ENCODE measurements at places on chromosomes 3 and 15.

DNA sequence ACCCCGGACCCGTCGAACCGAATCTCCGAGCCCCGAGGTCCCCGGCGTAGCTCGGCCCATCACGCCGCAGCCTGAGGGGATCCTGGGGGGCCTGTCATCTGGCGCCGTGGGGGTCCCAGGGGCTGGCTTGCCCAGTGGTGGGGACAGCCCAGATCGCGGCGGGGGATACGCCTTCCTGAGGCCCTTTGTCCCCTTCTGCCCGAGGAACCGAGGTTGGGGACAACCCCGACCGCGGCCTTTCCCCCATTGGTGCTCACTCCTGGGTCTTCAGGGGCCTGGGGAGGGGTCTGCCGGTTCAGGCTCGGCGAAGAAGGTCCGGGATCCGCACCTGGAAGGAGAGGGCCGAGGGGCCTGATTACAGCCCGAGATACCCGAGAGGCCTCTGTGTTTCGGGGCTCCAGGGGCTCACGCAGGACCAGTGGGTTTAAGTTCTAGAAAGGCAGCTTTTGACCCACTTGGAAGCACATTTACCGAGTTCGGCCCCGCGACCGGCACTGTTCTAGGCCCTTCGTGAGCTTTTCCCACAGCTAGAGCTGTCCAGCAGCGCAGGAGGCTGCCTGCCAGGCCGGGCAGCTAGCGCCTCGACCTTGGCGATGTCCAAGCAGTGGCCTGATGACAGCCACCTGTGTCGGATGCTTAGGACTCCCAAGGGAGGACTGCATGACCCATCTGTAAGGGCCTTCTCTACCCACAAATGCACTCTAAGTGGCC, 504 bp downstream of the ABHD2 start:
- no peak for DNase-seq

GRCh38 chr3:46236294-46237054, 5.8 kb upstream of the CCR3 start:
- no peak for DNase-seq

DNA sequence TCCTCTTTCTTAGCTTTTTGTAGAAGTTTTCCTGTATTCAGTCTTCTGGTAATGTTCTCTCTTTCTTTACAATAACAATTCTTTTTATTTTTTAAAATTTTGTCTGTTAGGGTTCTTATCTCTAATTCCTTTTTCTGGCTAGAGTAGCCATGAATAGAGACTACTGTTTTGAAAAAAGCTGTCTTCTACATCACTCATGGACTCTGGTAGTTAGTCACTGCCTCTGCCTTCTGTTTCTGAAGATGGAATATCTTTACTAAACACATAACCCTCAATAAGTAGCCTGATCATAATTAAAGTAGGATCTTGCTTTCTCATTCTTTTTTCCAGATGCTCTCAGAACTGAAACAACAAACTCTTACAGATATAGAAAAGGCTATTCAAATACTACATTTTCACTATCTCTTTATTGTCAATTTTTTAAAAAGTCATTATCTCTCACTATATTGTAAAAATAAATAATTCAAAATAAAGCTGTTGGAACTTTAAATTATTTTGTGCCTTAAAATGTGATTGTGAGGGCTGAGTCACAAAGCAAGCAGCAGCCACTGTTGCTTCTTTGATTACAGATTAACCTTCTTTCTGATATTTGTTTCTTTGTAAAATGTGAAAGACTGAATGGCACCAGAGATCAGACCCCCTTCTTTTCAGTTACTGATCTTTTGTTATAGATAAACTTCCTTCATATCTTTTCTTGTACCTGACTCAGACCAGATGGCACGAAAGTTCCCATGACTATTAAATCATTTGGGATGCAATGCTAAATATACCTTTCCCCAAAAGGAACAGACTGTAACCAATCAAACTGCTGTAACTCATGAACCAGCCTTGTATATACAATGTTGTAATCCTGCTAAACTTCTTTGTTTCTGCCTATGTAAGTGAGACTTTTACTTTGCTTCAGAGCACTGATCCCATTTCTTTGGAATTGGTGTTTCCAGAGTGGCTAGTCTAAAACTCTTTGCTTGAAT, 1159.5 kb downstream of the IGSF11 start:
- DNase-seq, result no peak

GRCh38 chr3:186181901-186182300, 73.0 kb upstream of the ETV5 start:
- no peak for DNase-seq

DNA sequence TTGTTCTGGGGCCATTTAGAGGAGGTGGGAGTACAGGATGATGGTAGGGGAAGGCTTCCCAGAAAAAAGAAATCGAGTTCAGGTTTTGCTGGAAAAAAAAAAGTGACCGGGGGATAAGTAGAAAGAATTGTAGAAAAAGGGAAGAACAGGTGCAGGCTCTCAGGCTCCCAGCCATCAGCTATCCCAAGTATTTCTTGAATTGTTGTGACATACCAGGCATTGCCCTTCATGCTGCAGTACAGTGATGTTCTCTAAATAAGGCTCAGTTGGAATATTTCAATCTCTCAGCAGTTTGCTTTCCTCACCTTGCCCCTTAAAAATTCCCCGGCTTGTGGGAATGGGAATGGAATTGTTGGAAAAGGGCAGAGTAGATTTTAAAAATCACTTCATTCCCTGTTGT, 82.5 kb upstream of the RGMA start:
- DNase-seq, result no peak

GRCh38 chr3:58164906-58165821, 45.6 kb downstream of the DNASE1L3 start:
- no peak for DNase-seq

- DNase-seq, result no peak
These were observed 532.5 kb upstream of the KCNMB2 start for GRCh38 chr3:178003756-178004155.

DNA sequence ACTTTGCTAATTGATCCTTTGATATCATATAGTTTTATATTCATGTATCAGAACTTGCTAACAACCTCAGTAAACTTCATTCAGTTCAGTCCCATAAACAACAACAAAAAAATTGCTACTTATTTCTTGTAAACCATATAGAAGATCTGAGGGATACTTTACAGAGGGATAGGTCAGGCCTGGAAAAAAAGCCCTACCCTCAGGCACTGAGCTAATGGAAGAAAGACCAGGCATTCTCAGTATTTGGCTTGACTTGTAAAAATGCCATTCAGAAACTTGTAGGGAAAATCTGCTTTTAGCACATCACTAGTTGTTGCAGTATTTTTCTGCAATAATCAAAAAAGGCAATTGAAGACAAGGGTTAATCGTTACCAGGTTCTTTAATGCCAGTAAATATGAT, 33.1 kb downstream of the ARMC8 start:
- no peak for DNase-seq

DNA sequence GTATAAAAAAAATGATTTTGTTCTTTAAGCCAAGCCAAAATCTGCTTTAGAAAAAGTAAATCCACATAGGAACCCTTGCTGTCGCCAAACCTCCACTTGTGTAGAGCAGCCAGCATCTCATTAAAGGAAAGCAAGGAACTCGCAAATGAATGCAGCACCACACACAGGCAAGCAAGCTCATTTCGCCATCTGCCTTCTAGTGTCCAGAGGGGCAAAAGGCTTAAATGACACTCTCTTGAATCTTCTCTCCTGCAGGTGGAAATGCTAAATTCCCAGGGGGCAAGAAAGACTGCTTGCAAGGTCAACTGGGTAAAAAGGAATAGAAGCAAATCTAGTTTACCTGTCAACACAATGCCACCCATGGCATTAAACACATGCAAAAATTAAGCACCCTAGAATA, 2.4 kb downstream of the MB21D2 start:
- DNase-seq, result no peak

GRCh38 chr15:93895976-93896770, 335.2 kb upstream of the MCTP2 start:
- no peak for DNase-seq

GRCh38 chr3:177162742-177163141, 34.5 kb downstream of the TBL1XR1 start:
- DNase-seq, result no peak

DNA sequence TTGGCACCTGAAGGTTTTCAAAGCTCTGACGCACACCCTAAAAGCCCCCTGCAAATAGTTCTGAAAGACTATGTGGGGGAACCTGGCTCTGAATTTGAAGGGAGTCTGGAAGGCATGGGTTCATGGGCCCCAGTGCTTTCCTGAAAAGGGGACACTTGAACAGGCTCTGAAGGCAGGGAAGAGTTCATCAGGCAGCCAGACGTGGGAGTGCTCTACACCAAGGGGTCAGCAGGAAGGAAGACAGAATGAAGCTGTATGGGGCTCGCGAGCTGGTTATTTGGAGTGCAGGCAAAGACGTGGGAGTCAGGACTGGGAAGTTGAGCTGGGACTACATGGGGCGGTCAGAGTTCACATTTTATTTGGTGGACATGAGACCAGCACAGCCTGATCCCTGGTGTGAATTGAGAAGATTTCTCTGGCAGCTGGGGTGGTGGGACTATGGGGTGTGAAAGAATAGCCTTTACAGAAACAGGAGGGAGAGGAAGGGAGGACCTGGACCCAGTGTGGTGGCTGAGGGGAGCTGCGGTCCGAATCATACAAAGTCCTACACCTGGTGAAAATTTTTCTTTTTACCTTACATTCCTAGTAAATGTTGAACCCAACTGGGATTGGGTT, 12.6 kb downstream of the ABHD6 start:
- no peak for DNase-seq

GRCh38 chr15:59885832-59886231, 118.3 kb upstream of the FOXB1 start:
- DNase-seq, result no peak

GRCh38 chr15:64046421-64047153, at the start of gene DAPK2:
Gene DAPK2 (minus strand): TSS chr15:64046485. CDS start chr15:64040261, 6,224 bp downstream.
- DNase-seq, result peak; percentile 46

DNA sequence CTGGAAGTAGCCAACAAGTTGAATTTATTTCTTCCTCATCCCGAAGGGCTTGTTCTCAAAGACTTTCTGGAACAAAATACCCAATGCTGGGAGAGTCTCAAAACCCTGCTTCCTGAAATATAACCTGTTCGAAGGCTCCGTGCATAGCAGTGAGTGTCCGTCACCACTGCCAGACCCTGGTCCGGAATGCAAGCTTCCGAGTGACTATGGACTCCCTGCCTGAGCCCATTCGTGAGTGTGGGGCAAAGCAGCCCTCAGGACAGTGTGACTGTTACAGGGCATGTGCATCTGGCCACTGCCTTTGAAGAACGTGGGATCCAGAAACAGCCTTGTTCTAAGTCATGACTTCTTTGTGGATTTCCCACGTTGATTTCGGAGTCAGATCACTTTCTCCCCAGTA, 214.5 kb upstream of the IGF1R start:
- DNase-seq, result no peak

DNA sequence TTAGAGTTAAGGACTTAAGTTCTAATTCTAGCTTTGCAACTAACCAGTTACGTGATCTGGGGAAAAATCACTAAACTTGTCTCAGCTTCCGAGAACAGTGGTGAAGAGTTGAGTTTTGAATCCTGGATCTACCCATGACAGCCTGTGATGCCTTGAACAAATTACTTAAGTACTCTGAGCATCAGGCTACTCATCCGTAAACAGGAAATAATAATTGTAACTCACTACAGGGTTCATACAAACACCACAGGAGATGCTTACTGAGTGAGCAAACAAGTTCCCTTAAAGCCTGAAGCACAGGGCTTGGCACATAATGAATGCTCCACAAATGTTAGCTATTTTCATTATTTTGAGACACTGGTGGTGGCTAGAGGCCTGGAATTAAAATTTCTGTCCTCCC, 158.8 kb downstream of the ERC2 start:
- DNase-seq, result no peak

DNA sequence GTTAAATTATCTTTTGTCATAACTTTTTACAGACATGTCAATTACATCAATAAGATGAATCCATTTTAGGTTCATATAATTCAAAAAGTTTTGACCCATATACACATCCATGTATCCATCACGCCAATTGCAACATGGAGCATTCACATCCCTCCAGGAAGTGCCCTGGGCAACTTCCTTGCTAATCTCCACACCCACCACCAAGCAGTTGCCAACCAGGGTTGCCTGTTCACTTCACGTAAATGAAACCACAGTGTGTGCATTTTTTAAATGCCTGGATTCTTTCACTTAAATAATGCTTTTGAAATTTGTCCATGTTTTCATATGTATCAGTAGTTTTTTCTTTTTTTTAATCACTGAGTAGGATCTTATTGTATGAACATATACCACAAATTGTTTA, 40.7 kb upstream of the LYZL4 start:
- no peak for DNase-seq

DNA sequence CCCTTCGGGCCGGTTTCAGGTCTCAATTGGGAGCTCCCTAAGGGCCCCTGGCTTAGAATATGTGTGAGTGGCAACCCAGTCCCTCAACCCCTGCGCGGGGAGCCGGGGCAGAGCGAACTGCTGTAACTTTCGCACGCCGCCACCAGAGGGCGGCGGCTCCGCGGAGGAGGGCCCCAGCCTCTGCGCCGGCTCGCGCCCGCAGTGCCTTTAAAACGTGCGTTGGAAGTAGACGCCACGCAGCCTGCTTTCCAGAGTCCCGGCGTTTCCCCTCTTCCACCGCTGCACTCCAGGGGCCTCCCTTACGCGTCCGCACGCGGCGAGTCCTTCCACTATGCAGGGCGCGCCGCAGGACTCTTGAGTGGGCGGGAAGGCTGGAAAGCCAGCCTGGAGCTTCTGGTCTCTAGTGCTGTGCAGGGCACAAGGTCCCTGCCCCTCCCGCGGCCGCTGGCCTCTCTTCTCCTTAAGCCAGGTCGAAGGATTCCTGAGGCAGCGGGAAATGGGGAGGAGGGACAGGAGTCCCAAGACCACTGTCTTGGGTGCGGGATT, 23.7 kb upstream of the RNU6-1 start:
- peak; percentile 19 for DNase-seq

DNA sequence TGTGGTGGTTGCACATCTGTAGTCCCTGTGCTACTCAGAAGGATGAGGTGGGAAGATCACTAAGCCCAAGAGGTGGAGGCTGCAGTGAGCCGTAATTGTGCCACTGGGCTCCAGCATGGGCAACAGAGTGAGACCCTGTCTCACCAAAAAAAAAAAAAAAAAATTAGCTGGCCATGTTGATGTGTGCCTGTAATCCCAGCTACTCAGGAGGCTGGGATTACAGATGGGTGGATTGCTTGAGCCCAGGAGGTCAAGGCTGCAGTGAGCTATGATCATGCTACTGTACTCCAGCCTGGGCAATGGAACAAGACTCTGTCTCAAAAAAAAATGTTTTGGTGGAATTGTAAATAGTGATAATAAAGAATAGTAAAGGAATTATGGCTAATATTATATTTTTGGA, 9.9 kb downstream of the ATRIP start:
- DNase-seq, result no peak
